ENCODE measurements at places on chromosomes 13 and 19.

DNA sequence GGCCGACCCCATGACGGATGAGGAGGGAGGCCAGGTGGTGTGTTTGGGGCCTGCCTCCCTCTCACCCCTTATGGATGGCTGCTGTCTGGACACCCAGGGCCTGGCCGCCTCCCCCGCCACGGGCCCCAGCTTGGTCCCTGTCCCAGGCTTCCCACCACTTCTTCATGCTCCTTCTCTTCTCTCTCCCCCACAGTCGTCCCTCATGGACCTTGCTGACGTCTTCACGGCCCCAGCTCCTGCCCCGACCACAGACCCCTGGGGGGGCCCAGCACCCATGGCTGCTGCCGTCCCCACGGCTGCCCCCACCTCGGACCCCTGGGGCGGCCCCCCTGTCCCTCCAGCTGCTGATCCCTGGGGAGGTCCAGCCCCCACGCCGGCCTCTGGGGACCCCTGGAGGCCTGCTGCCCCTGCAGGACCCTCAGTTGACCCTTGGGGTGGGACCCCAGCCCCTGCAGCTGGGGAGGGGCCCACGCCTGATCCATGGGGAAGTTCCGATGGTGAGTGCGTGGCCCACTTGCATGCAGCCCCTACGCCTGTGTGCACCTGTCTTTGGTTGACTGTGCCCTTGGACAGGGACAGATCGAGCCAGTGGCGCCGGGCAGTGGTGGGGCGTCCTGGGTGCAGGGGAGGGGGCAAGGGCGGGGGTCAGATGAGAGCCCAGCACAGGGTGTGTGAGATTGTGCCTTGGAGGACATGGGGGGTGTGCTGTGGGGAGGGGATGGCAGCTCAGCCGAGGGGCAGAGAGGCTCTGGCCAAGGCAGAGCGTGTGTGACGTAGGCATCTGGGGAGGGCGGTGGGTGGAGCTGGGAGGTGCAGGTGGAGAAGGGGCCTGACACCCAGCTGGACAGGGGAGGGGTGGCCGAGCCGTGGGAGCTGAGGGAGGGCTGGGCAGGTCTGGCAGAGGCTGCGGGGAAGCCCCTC is 16.8 kb downstream of the EPN1 start:
- DNase-seq = no peak

- DNase-seq = no peak
Measured at GRCh38 chr19:34075661-34076091, 96.6 kb upstream of the LSM14A start.

- DNase-seq = no peak
Measured at GRCh38 chr19:1162404-1163282, 11.4 kb downstream of the SBNO2 start.

- no peak for DNase-seq
Measured at GRCh38 chr13:112802802-112803195, 113.0 kb downstream of the ATP11A start.

DNA sequence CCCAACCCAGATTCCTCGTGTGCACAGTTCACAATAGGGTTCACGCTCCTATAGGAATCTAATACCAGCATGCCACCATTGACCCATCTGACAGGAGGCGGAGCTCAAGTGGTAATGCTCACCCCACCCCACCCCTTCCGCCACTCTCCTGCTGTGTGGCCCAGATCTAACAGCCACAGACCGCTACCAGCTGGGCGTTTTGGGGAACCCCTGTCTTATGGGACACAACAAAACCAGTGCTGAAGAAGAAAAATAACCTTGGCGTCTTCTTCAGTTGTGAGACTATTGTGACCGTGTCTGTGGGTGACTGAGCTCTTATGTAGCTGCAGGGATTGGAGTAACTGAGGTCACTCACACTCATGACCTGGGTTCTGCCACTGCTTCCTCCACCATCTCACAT is 5.2 kb upstream of the OR10H1 start:
- DNase-seq = no peak

DNA sequence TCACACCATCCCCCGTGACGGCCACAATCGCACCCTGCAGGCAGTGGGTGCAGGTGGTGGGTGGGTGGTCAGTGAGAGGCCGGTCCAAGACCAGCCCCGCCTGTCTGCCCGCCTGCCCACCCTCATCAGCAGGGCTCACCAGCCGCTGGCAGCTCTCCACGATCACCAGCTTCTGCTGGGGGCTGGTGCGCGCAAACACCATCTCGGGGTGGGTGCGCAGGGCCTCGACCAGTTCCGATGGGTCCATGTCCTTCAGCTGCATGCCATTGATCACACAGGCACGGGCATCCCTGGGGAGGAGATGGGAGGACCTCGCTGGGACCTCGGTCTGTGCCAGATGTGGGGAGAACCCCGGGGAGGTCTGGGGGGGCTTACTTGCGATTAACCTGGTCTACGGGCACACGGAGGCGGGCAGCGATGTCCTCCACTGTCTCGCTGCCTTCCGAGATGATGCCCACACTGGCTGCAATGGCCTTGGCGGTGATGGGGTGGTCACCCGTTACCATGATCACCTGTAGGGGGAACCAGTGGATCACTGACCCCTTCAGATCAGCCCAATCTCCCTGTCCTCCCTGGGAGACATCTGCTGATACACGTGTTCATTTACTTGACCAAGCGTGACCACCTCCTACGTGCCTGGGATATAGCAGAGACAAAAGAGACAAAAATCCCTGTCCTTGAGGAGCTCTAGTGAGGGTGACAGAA is 8.0 kb downstream of the ATP4A start:
- no peak for DNase-seq

GRCh38 chr19:35641515-35642151 is at the start of gene ETV2:
Gene ETV2, plus strand, starts transcription at chr19:35641745. Its CDS starts 716 bp downstream, at chr19:35642461.
- DNase-seq = peak; percentile 58

GRCh38 chr19:30865511-30865910 is 483.7 kb downstream of the TSHZ3 start:
- DNase-seq = no peak

GRCh38 chr13:26376430-26376829 is 122.5 kb downstream of the CDK8 start:
- no peak for DNase-seq

DNA sequence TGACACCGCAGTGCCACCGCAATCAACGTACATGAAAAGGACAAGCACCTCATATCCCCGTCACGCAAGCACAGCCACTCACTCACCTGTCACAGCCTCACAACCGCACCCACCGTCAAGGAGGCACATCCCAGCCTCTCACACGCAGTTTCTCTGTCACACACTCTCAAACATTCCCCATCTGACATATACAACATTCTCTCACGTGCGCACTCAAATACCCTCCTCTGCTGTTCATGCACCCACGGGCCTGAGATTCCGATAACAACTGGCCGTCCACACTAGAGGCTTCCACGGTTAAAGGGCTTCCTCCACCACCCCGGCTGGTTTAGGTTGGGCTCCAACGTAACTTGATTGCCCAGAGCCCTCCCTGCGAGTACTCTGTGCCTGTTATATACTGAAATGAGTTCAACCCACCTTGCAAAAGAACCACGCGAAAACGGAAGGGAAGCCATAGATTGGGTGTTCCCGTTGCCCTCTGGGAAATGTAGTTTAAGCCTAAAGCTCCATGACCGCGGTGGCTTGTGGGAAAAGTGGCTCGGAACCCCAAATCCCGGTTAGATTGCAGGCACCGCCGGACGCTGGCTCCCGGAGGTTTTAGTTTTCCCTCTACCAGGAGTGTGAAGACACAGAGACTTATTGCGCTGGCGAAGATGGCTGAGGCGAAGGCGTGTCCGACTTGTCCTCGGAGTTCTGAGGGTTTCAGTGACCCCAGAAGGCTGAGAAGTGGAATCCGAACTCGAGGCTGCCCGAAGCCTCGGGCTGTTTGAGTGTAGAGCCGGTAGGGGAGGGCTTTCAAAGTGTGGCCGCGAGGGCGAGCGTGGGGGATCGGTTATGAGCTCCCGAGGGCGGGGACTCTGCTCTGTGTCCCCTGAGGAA is at the start of gene ZNF573:
TSS of gene ZNF573 (minus strand) at position 460 of the 879 bp plus-strand sequence. CDS start 5,857 bp downstream, outside the sequence.
- peak; percentile 97 for DNase-seq

- no peak for DNase-seq
Measured at GRCh38 chr13:24759197-24759596, 4.8 kb upstream of the RNF17 start.

DNA sequence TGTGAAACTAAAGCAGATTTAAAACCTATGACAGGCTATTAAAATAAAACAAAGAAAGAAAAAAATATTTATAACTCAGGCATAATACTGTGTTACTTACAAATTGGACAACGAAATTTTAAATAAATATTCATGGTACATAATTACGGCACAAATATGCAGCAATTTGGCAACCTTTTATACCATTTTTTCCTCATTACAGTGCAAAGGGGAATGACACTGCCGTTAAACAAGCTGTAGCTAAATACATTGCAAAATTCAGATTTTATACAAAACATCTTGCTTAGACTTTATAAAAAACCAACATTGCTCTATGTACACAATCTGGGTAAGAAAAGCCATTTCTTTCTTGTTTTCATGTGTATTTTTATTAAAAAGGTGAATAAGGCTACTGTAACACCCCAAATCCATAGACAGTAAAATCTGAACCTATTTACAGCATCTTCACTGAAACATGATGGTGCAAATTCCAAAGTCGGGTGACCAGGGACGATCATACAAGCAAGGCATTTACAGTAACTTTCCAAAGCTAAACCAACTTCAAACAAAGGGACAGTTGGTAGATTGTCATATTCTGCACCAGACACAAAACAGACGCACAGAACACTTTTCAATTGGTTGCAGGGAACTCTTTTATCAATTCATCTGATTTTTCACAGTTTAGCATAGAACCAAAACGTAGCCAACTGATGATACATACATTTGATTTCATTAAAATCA is 45.5 kb downstream of the EFNB2 start:
- no peak for DNase-seq

DNA sequence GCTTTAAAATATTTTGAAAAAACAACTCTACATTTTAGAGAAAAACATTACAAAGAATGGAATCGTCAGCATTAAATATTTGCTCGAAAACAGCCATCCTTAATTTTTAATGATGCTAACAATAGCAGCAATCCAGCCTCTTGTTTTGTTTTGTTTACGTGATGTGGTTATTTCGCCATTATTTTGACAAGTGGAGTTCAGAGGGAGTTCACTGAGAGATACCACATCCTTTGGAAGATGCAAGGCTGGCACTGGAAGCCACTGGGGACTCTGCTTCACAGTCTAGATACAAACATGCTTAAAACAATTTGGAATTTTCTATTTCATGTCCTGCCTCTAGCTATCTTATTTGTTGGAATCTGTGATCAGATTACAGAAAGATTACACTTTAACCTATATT is 556.3 kb downstream of the PCDH17 start:
- no peak for DNase-seq

GRCh38 chr13:95535243-95535642 is 17.3 kb upstream of the CLDN10 start:
- DNase-seq = no peak

GRCh38 chr13:99277629-99278028 is 19.4 kb upstream of the GPR18 start:
- no peak for DNase-seq

- no peak for DNase-seq
Measured at GRCh38 chr13:71758828-71759227, 108.2 kb downstream of the DACH1 start.

DNA sequence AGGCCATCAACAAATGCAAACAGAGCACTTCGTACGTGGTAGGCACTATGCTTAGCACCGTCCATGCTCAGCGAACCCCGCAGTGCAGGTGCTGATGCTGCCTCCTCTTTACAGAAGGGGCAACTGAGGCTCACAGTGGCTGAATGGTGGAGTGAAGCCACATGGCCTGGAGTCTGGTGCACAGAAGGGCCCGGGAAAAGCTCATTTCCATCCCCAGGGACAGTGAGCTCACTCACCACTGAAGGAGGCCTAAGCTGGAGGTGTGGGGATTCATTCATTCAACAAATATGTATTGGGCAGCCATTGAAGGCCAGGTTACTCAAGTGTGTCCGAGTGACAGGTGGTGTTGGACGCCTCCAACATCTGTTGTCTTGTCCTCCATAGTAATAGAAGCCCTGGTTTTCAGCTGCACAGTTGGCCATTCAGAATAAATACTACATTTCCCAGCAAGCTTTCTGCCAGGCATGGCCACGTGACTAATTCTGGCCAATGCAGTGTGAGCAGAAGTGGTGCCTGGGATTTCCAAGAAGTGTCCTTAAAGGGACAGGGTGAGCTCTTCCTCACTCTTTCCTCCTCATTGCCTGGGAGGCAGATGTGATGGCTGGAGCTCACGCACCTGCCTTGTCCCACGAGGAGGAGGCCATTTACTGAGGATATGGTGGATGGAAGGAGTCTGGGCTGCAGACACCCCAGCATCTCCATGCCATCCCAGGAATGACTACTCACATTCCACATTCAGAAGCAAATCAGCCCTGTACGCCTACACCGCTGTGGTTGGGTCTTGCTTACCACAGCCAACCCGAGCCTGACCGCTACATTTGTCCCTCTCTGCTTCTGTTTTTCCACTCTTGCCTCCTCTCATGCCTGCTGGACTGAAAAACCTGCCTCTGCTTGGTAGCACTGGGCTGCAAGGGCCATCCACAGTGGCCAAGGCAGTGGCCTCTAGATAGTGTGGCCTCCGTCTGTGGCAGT is 2.3 kb upstream of the ZNRF4 start:
- DNase-seq = no peak

- peak; percentile 45 for DNase-seq
Measured at GRCh38 chr13:110433014-110433413, 125.9 kb downstream of the COL4A2 start.

- DNase-seq = no peak
Measured at GRCh38 chr19:13665125-13665905, 99.0 kb upstream of the MRI1 start.

DNA sequence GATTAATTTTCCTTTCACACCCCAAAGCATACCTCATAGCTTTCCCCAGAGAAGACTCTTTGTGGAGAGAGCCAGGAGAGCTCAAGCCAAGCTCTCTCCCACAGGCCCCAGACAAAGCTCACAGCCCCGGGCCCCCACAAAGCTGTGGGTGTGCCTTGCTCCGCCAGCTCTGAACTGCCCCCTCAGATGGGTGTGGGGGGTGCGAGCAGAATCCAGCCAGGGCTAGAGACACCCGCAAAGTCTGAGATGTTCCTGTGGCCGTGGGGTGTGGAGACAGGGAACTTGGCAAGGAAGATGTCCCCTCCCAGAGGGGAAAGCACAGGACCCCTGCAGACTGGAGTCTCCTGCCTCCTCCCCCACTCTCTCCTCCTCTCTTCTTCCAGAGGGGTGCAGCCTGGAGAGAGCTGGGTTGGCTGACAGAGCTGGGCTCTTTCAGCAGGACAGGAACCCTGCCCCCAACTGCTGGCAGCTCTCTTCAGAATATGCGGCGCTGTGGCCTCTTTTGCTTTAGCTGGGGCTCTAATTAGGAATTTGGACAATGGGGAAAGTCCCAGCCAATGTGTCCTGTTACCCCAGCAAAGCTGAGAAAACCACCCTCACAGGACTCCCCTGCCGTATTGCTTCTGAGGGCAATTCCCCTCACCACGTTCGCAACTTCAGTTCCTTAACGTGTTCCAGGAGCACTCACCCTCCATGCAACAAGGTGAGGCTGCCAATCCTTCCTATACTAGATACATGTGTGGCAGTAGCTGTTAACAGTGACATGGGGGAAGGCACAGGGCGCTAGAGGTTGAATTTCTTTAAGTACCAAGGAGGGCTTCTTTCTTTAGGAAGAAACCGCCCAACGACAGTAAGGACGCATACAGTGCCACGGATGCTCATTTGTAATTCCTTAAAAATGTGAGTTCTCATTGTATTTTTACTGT is 170.0 kb downstream of the COL4A1 start:
- DNase-seq = no peak

- no peak for DNase-seq
Measured at GRCh38 chr19:21482863-21483276, 22.5 kb upstream of the ZNF429 start.

GRCh38 chr19:21483589-21484170 is 21.7 kb upstream of the ZNF429 start:
- DNase-seq = peak; percentile 32
